Astrocyte of the spinal cord (primary cell): ENCODE measurements at places on chromosomes 4 and X.

GRCh38 chrX:129091097-129091496 lies 432.2 kb downstream of the SMARCA1 start:
- DNase-seq: no peak

DNA sequence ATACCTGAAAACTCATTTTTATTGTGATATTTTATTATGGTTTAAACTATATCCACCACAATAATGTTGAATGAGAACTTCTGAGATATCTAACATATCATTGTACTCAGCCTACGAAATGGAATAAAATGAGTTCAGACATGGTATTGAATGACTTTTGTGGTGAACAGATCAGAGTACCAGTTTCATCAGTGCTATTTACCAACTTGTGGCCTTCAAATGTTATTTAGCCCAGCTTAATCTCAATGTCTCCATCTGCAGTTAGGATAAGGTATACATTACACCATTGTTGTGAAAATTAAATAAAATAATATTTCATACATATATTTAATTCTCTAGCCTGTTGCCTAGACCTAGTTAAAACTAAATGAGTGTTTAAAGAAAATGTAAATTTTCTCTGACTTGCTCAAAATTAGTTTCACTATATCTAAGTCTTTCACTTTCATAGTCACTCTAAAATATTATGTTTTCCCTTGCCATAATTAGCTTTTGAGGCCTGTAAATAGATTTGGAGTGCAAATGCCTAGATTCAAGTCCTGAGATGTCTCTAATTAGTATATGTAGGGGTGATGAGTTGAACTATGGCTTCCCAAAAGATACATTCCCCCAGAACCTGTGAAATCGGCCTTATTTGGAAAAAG lies 594.2 kb downstream of the STPG2 start:
- peak; percentile 5 for DNase-seq

DNA sequence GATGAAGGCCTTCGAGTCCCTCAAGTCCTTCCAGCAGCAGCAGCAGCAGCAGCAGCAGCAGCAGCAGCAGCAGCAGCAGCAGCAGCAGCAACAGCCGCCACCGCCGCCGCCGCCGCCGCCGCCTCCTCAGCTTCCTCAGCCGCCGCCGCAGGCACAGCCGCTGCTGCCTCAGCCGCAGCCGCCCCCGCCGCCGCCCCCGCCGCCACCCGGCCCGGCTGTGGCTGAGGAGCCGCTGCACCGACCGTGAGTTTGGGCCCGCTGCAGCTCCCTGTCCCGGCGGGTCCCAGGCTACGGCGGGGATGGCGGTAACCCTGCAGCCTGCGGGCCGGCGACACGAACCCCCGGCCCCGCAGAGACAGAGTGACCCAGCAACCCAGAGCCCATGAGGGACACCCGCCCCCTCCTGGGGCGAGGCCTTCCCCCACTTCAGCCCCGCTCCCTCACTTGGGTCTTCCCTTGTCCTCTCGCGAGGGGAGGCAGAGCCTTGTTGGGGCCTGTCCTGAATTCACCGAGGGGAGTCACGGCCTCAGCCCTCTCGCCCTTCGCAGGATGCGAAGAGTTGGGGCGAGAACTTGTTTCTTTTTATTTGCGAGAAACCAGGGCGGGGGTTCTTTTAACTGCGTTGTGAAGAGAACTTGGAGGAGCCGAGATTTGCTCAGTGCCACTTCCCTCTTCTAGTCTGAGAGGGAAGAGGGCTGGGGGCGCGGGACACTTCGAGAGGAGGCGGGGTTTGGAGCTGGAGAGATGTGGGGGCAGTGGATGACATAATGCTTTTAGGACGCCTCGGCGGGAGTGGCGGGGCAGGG lies 568 bp downstream of the HTT start:
- peak; percentile 71 for DNase-seq

GRCh38 chr4:59666645-59667044 lies 1533.5 kb upstream of the ADGRL3 start:
- DNase-seq: no peak

- DNase-seq: no peak
These were observed 94.6 kb downstream of the FAM9B start for GRCh38 chrX:8939322-8939721.

GRCh38 chr4:122533841-122534240 lies 77.3 kb upstream of the IL2 start:
- DNase-seq: no peak
